CD4-positive, alpha-beta T cell treated with Interleukin-21 for 1 hour (primary cell): ENCODE measurements at places on chromosomes 2 and 18.

DNA sequence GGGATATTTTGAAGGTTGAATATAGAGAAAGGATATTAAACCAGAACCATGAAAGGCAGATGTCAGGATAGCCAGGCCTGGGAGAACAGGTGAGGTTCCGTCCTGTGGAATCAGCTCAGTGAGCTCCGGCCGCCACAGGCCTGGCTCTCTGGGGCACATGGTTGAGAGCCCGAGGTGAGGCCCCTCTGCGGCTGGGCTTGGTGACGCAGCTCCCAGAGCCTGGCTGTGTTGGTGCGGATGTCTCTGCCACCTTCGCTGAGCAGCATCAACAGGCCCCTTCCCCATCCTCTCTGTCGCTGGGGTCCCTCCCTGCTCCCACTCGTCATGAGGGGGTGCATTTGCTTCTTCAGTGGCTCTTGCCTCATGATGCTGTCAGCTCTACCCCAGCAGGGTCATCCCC lies 70.7 kb upstream of the PXDN start:
- DNase-seq: no peak

- no peak for DNase-seq
These were observed 173.5 kb downstream of the MREG start for GRCh38 chr2:215839816-215840215.

GRCh38 chr18:9885170-9886004 lies at the start of gene TXNDC2:
Gene TXNDC2 (plus strand): TSS chr18:9885973. CDS start chr18:9886681, 708 bp downstream.
- no peak for DNase-seq

DNA sequence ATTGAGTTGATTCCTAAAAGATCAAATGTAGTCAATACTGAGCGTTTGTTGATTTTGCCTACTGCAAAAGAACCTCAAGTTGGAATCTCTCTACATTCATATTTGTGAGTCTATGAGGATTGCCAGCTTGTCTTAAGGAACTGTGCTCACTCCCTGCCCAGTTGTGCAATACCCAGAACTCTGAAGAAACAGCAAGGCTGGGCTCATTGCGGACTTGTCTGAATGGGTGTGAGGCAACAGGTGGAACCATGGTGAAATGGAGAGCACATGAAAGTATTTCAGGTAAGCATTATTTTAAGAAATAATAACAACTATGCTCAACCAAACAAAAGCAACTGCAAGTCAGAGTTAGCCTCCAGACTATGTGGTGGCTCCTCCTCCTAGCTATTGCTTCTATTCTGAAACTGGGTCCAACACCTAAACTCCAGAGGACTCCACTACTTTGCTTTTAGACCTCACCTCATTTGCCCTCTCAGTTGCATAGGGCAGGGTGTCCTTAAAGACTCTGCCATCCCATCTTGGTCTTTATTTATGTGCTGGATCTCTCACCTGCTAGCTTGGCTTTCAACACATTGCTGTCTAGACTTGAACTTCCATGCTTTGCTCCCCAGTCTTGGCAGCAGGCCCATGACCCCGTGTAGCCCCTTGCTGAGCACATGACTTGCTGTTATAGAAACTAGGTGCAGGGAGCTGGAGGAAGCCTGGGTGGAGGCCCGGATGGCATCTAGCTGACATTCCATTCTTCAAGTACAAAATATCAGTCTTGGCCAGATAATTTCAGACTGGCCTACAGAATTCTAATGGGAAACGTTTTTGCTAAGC lies 94.8 kb upstream of the ARL5A start:
- DNase-seq: peak; percentile 8

- no peak for DNase-seq
These were observed 103.8 kb downstream of the PXDN start for GRCh38 chr2:1640301-1641135.

GRCh38 chr2:186294248-186294888 lies 191.7 kb upstream of the ZC3H15 start:
- no peak for DNase-seq

GRCh38 chr2:121355488-121355887 lies 70.5 kb upstream of the TFCP2L1 start:
- DNase-seq: no peak

- no peak for DNase-seq
These were observed 7.7 kb upstream of the PARD6G start for GRCh38 chr18:80254971-80255500.

DNA sequence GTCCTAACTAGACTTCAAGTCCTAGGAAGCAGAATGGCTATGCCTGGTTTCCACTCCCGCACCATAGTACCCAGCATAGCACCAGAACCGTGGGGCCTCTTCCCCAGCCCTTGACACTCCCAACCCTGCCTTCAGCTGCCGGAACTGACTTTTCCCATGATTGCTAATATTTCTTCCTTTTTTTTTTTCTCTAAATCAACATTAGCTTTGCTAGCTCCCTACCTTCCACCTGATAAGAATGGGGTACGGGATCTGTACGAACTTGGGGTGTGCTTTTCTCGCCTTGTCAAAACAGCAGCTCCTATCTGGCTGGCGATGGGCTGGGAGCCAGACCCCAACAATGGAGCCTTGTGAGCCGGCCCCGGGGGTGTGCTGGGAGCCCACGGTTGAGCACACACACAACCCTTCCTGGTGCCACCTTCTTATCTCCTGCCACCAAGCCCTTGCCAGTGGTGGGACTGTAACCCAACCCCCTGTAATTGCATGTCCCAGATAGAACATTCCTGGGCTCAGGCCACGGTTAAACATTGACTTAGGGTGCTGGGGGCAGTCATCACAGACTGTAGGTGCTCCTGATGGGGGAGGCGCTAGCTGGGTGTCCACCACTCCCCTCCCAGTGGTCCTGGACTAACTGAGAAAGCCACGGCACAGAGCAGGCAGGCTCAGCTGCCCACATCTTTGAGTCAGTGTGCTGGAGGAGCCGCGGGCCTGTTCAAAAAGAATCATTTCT lies 213.0 kb upstream of the HAAO start:
- no peak for DNase-seq

- no peak for DNase-seq
These were observed 64.0 kb upstream of the ZNF516 start for GRCh38 chr18:76558881-76559667.

GRCh38 chr2:48362515-48362914 lies 167.4 kb upstream of the STON1 start:
- peak; percentile 28 for DNase-seq

DNA sequence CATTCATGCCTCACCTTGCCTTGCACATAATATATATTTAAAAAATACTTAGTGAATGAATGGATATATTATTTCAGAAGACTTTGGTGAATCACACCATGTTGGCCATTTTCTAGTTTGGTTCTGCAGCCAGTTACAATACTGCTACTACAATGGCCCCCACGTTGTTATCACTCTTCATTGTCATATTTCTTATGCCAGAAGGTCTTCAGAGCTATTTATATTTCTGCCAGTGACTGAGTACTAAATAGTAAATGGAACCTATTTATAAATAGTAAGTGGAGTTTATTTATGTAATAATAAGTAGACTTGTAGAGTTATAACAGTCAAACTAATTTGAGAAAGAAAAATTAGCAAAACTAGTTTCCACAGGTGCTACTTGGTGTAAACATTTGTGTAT lies 516.6 kb upstream of the SYT4 start:
- no peak for DNase-seq

GRCh38 chr2:69939722-69940121 lies 21.7 kb downstream of the ASPRV1 start:
- DNase-seq: no peak

GRCh38 chr2:168185583-168186274 lies 61.7 kb downstream of the STK39 start:
- no peak for DNase-seq

GRCh38 chr2:84996909-84997308 lies 25.9 kb downstream of the KCMF1 start:
- DNase-seq: no peak

GRCh38 chr2:135709992-135710391 lies 31.7 kb upstream of the UBXN4 start:
- DNase-seq: peak; percentile 69

- DNase-seq: no peak
These were observed 134.1 kb upstream of the MC4R start for GRCh38 chr18:60506682-60507081.
